ENCODE measurements at places on chromosomes 13 and 19. TPM values are rescaled to one million over a fixed set of nuclear protein-coding genes. Genes with fewer than 3 reads are reported as not detected.

- H3K4me1 ChIP-seq: peaks cover 4% of the 10 kb centered on the region
- H3K4me3 ChIP-seq: peak overlapping the region; percentile 54
- peak; percentile 84 for DNase-seq
- H3K27me3 ChIP-seq: peaks cover 15% of the 10 kb centered on the region
- H3K27ac ChIP-seq: 0 out of 2 replicates have a peak overlapping the region, but pooled peaks have one; percentile 27
Observed at GRCh38 chr13:27826379-27827353, 34.4 kb downstream of the GSX1 start.

GRCh38 chr13:109869312-109870237 lies 83.2 kb upstream of the IRS2 start:
- no peak overlapping the region for H3K4me3 ChIP-seq
- no peak overlapping the region for H3K27ac ChIP-seq
- H3K4me1 ChIP-seq: no peaks in the 10 kb centered on the region
- no peak for DNase-seq

DNA sequence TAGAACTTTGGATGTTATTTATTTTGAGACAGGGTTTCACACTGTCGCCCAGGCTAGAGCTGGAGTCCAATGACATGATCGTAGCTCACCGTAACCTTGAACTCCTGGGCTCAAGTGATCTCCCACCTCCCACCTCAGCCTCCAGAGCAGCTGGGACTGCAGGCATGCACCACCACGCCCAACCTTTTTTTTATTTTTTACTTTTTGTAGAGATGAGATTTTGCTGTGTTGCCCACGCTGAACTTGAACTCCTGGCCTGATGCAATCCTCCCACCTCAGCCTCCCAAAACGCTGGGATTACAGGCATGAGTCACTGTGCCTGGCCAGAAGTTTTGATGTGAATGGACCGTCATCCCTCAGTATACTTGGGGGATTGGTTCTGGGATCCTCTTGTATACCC lies 13.7 kb downstream of the ANKRD27 start:
- DNase-seq: no peak
- no peak overlapping the region for H3K27ac ChIP-seq
- H3K27me3 ChIP-seq: no peaks in the 10 kb centered on the region

DNA sequence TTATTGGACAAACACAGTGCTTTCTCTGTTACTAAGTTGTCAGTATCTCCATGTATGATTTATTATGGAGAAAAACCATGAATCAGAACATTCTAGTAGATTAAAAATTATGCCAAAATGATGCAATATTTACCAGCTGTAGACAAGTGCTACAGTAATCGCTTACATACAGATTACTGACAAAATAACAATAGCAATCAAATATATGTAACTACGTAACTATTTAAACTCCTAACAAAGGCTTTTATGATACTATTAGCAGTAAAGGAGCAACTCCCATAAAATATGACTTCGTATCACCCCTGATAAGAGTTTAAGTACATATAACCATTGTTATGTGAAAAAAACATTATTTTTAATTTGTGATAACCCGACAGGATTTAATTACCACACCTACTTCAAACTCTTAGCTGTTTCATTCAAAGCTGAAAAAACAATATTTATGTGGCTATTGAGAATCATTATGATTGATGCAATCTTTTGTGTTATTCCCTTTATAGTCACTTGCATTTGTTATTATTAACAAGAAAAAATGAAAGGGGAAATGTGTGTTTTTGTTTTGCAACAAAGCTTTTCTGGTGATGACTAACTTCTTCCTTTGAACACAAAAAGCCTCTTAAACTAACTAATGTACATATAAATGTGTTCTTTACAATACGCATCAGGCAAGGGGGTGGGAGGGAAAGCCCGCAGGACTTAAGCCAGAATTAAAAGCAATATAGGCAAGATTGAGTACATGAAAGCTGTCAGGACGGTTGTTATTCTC lies 147.4 kb downstream of the ABCC4 start:
- DNase-seq: no peak
- no peaks in the 10 kb centered on the region for H3K4me1 ChIP-seq
- H3K27me3 ChIP-seq: no peaks in the 10 kb centered on the region
- no peak overlapping the region for H3K4me3 ChIP-seq
- H3K27ac ChIP-seq: no peak overlapping the region

- no peaks in the 10 kb centered on the region for H3K27me3 ChIP-seq
- H3K36me3 ChIP-seq: no peaks in the 10 kb centered on the region
- H3K27ac ChIP-seq: no peak overlapping the region
- no peak overlapping the region for H3K4me3 ChIP-seq
- DNase-seq: no peak
- H3K4me1 ChIP-seq: no peaks in the 10 kb centered on the region
Observed at GRCh38 chr13:110391273-110391672, 84.2 kb downstream of the COL4A2 start.

DNA sequence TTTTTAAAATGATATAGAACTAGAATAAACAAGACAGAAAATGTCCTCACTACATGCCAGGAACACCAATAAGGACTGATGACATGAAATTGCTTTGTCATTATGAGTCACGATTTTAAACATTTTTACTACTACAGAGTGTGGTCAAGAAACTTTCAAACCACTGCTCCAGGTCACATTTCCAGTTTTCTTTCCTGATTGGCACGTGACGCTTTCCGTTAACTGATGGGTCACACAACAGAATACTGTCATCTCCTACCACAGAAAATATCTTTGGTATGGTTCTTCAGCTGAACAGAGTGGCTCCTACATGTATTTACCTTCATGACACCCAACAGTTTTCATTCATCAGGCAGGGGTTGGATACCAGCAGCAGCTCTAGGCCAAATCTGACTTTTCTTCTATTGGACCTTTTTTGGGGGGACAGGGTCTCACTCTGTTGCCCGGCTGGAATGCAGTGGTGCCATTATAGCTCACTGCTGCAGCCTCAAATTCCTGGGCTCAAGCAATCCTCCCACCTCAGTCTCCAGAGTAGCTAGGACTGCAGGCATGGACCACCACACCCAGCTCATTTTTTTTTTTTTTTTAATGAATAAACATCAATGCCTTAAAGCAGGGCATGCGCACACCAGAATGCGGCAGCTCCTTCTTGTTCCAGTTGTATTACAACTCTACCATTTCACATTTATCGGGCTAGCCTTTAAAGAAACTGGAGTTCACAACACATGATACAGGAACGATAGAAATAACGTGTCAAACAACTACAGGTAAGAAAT lies 147.4 kb downstream of the RNF17 start:
- H3K27ac ChIP-seq: peak overlapping the region; percentile 28
- peaks cover 15% of the 10 kb centered on the region for H3K4me1 ChIP-seq
- H3K27me3 ChIP-seq: no peaks in the 10 kb centered on the region
- DNase-seq: no peak
- H3K36me3 ChIP-seq: peaks cover 22% of the 10 kb centered on the region

- no peak for DNase-seq
- H3K27ac ChIP-seq: no peak overlapping the region
- H3K4me1 ChIP-seq: no peaks in the 10 kb centered on the region
- no peaks in the 10 kb centered on the region for H3K27me3 ChIP-seq
Observed at GRCh38 chr19:43957891-43958290, 6.9 kb downstream of the ZNF221 start.

DNA sequence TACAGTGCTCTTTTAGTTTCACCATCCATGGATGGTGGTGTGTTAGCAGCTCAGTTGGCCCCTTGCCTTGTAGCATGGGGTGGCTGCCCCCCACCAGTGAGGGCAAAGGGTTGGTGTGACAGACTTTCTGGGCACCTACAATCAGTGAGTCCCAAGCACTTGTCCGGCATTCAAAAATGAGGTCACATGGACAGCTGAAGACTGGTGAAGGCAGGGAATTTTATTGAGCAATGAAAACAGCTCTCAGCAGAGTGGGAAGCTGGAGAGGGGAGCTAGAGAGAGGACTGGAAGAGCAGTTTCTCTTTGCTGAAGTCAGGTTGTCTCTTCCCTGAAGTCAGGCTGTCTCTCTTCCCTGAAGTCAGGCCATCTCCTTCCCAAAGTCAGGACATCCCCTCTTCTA lies 1053.2 kb downstream of the SLITRK1 start:
- H3K27ac ChIP-seq: no peak overlapping the region
- H3K4me3 ChIP-seq: no peak overlapping the region
- no peaks in the 10 kb centered on the region for H3K4me1 ChIP-seq
- H3K27me3 ChIP-seq: no peaks in the 10 kb centered on the region
- no peak for DNase-seq
- no peaks in the 10 kb centered on the region for H3K36me3 ChIP-seq

- no peak for DNase-seq
- H3K36me3 ChIP-seq: no peaks in the 10 kb centered on the region
- no peaks in the 10 kb centered on the region for H3K27me3 ChIP-seq
- H3K4me3 ChIP-seq: no peak overlapping the region
Observed at GRCh38 chr19:6204212-6204611, 68.7 kb downstream of the ACSBG2 start.

DNA sequence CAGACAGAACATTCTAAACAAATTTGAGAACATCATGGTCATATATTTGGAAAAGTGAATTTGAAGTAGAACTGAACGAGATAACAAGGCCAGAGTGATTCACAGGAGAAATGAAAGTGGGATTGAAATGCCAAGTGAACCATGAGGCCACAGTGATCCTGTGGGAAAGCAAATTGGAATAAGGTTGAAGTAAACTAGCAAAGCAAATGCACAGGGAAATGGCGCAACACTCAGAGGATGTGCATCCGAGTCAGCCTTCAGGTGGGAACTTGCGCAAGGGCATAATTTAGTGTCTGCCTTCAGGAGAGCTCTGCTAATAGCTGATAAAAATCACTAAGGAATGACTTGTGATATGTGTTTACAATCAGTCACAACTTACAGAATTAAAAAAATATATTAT lies 696.6 kb downstream of the LIG4 start:
- no peak overlapping the region for H3K27ac ChIP-seq
- H3K4me1 ChIP-seq: no peaks in the 10 kb centered on the region
- H3K4me3 ChIP-seq: no peak overlapping the region
- no peaks in the 10 kb centered on the region for H3K27me3 ChIP-seq
- no peak for DNase-seq
- H3K36me3 ChIP-seq: no peaks in the 10 kb centered on the region

- no peaks in the 10 kb centered on the region for H3K27me3 ChIP-seq
- peak; percentile 77 for DNase-seq
- H3K4me1 ChIP-seq: peaks cover 22% of the 10 kb centered on the region
- no peaks in the 10 kb centered on the region for H3K36me3 ChIP-seq
- H3K27ac ChIP-seq: peak overlapping the region; percentile 45
Observed at GRCh38 chr19:16296713-16297112, 27.9 kb upstream of the KLF2 start.

- no peaks in the 10 kb centered on the region for H3K27me3 ChIP-seq
- DNase-seq: no peak
- no peak overlapping the region for H3K4me3 ChIP-seq
- no peaks in the 10 kb centered on the region for H3K4me1 ChIP-seq
- H3K36me3 ChIP-seq: no peaks in the 10 kb centered on the region
- no peak overlapping the region for H3K27ac ChIP-seq
Observed at GRCh38 chr13:71309905-71310304, 557.1 kb downstream of the DACH1 start.

GRCh38 chr13:114152285-114152645 lies 19.8 kb upstream of the RASA3 start:
- peaks cover 10% of the 10 kb centered on the region for H3K4me1 ChIP-seq
- H3K27me3 ChIP-seq: no peaks in the 10 kb centered on the region
- peak overlapping the region; percentile 5 for H3K27ac ChIP-seq
- H3K36me3 ChIP-seq: no peaks in the 10 kb centered on the region
- DNase-seq: no peak
- H3K4me3 ChIP-seq: no peak overlapping the region

DNA sequence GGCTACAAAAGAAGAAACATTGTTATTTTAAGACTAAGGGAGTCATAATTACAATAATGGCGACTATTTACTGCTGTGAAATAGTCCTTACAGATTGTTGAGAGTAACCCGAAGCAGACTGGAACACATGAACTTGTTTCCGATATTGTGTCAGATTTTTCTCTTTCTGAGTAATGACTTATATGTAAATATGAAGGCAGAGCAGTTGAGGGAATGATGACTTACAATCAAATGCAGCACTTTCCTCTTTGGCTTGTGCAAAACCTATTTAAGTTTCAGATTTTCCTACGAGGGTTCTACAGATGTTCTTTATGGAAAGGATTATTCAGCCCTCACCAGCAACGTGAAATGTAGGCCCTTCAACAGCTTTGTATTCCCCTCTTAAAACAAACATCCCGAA lies 198.6 kb downstream of the RGCC start:
- H3K4me1 ChIP-seq: no peaks in the 10 kb centered on the region
- no peak overlapping the region for H3K27ac ChIP-seq
- DNase-seq: no peak
- H3K27me3 ChIP-seq: no peaks in the 10 kb centered on the region
- no peak overlapping the region for H3K4me3 ChIP-seq
- no peaks in the 10 kb centered on the region for H3K36me3 ChIP-seq

GRCh38 chr19:13169769-13170168 lies 19.6 kb downstream of the IER2 start:
- H3K36me3 ChIP-seq: no peaks in the 10 kb centered on the region
- peak; percentile 91 for DNase-seq
- 0 out of 2 replicates have a peak overlapping the region, but pooled peaks have one; percentile 11 for H3K4me3 ChIP-seq
- no peaks in the 10 kb centered on the region for H3K27me3 ChIP-seq
- peaks cover 86% of the 10 kb centered on the region for H3K4me1 ChIP-seq
- peak overlapping the region; percentile 99 for H3K27ac ChIP-seq

GRCh38 chr19:48926909-48927308 lies 6.6 kb upstream of the DHDH start:
- H3K27ac ChIP-seq: peak overlapping the region; percentile 41
- peak; percentile 75 for DNase-seq
- no peaks in the 10 kb centered on the region for H3K27me3 ChIP-seq
- H3K36me3 ChIP-seq: no peaks in the 10 kb centered on the region
- H3K4me3 ChIP-seq: peak overlapping the region; percentile 34
- peaks cover 44% of the 10 kb centered on the region for H3K4me1 ChIP-seq

GRCh38 chr19:17967257-17968051 lies 547 bp downstream of the KCNN1 start:
- H3K4me1 ChIP-seq: peaks cover 10% of the 10 kb centered on the region
- no peak overlapping the region for H3K27ac ChIP-seq
- H3K27me3 ChIP-seq: no peaks in the 10 kb centered on the region
- H3K36me3 ChIP-seq: no peaks in the 10 kb centered on the region
- no peak overlapping the region for H3K4me3 ChIP-seq

DNA sequence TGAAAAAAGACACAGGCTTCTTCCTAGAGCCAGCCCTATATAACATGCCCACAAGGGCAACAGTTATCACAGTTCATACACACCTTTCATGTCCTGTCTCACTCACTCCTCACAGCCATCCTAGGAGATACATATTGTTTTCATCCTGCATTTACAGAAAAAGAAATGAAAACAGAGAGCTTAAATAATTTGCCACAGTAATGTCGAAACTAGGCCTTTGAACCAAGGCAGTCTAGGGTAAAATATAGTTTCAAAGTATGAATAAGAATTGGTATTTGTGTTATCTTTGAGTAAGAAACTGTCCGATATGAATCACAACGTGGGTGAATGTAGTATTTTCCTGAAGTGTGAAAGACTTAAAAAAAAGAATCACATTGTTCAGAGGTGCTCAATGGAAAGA lies 26.8 kb downstream of the CLDN10 start:
- no peaks in the 10 kb centered on the region for H3K36me3 ChIP-seq
- DNase-seq: no peak
- no peak overlapping the region for H3K4me3 ChIP-seq
- H3K27ac ChIP-seq: no peak overlapping the region

GRCh38 chr19:6723108-6723618 lies 2.7 kb upstream of the C3 start:
- H3K36me3 ChIP-seq: no peaks in the 10 kb centered on the region
- no peaks in the 10 kb centered on the region for H3K27me3 ChIP-seq
- no peak overlapping the region for H3K4me3 ChIP-seq
- H3K4me1 ChIP-seq: peaks cover 20% of the 10 kb centered on the region
- no peak overlapping the region for H3K27ac ChIP-seq
- DNase-seq: no peak

Gene INSL3
- 0.96 TPM for total RNA-seq

Gene BST2
- 5.4 TPM for total RNA-seq

Data from HCT116 (cell line).